Activated T-helper 1 cell treated with Interleukin-2 at 50 U/mL for 16 hours (primary cell): ENCODE measurements at places on chromosomes 5 and 9.

DNA sequence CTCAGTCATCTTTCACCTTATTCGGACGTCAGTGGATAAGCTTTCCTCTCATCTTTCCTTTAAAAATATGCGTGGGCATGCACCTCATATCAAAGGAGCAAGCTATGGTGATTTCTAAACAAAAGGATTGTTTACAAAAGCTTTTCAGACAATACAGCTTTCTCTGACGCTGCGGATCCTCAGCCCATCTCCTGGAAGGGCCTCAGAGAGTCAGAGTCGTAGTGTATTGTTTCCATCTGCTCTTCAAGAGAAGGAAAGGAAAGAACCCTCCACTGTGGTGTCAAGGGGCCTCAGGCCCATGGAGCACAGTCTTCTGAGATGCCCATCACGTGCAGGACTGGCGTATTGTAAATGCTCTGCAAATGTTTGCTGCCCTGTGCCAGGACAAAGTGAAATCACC, 163.4 kb upstream of the MAP1B start:
- DNase-seq, result no peak

DNA sequence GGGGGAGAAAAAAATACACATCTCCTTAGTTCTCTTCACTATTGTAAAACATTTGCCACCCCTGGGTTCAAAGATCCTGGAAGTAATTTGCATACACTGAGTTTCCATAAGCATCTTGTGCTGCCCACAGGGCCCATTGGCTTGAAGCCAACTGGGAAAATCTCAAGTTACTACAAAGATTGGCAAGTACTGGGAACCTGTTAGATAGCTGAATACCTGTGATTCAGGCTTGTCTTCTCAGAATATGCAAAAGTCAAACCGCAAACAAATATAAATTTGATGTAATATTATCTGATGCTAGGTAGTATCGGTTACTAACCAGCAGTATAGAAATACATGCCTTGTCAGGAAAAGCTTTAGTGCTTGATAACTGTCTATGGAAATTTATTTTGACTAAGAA, 156.9 kb upstream of the FST start:
- no peak for DNase-seq

- no peak for DNase-seq
Measured at GRCh38 chr5:133603711-133604110, 8.6 kb downstream of the FSTL4 start.

DNA sequence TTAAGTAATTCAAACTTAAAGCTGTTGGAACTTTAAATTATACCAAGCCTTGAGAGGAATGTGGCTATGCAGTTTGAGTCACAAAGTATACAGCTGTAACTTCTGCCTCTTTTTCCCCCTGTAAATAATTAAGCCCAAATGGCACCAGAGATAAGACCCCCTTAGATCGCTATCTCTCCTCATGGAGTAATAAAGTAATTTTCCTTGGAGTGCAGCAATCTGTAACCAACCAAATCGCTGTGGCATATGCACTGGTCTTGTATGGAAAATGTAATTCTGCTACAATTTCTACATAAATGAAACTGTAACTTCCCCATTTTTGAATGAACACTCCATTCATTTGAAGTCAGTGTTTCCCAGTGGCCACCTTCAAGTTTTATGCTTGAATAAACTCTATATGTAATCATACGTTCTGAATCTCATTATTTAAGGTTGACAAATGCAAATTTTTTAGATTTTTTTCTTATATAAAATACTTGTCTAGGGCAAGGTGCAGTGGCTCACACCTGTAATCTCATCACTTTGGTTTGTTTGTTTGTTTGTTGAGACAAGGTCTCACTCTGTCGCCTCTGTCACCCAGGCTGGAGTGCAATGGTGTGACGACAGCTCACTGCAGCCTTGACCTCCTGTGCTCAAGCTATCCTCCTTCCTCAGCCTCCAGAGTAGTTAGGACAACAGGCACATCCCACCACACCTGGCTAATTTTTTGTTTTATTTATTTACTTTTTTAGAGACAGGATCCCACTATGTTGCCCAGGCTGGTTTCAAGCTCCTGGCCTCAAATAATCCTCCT, 12.3 kb downstream of the SUSD1 start:
- no peak for DNase-seq

- no peak for DNase-seq
Measured at GRCh38 chr5:3734632-3735031, 139.0 kb downstream of the IRX1 start.

GRCh38 chr9:136572003-136572827, 26.4 kb upstream of the NOTCH1 start:
- DNase-seq, result no peak

DNA sequence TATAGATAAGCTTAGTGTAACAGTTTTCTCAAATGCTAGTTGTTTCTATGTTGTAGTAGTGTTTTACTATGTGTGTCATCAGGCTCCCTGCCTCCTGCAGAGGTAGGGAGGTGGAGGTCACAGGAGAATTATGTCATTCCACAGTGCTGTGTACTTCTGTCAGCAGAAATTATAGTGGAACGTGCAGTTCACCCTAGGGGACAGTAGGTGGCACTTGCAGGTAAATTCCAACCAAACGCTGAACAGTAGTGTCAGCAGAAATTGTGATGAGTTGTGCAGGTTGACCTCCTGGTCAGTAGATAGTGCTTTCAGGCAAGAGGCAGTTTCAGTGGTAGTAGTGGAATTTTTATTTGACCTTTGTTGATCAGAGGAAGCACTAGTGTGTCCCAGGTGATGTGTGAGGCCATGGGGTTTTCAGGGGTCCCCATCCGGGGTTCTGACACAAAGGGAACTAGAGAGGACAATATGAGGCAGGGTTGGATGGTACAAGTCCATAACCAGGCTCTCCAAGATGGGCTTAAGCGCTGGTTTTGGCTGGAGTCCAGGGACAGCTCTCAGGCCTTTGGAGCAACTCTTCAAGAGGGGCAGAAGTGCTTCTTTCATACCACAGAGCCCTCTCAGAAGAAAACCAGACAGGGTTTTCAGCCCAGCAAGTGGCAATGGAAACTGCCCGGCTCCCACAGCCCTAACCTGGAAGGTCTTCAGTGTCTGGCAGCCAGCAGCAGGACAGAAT, 402.9 kb downstream of the CYLC2 start:
- no peak for DNase-seq

DNA sequence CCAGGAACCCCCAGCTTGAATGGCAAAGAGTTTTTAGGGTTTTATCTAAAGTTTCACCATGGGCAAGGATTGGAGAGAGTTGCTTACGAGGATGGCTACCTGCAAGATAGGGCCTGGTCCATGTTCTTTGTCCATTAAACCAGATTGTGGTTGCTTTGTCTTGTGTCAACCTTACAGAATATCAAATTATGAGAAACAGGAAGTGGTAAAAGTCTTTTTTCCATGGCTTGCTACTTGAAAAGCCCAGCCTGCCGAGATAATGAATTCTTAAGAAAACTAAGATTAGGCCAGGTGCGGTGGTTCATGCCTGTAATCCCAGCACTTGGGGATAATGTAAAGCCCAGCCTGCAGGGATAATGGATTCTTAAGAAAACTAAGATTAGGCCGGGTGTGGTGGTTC, 24.4 kb downstream of the ZNF474 start:
- no peak for DNase-seq

- no peak for DNase-seq
Measured at GRCh38 chr5:72855821-72856220, 39.4 kb downstream of the TNPO1 start.

- no peak for DNase-seq
Measured at GRCh38 chr5:38187532-38187931, 70.8 kb upstream of the EGFLAM start.

DNA sequence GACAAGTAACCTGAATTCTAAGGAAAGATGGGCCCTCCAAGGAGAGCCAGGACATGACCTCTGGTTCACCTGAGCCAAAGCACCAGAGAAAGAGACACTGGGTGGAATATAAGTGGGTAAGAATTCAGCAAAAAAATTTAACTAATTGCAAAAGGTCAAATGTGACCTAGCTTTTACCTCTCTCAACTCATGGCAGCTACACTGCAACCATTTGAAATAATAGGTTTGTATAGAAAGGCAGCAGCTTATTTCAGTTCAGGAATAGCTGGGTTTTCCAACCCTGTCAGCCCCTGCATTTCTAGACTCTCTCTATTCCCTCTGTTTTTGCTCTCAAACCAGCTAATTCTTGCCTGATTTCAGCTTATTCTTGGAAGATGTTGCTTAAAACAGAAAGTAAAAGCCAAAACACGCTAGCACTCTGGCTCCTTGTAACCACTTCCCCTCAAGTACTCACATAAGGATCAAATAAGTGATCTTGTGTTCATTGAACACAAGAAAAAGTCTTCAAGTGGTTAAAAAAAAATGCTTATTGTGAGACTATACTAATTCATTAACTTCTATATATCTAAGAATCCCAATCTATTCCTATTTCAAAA, 101.1 kb upstream of the NR4A3 start:
- DNase-seq, result no peak

DNA sequence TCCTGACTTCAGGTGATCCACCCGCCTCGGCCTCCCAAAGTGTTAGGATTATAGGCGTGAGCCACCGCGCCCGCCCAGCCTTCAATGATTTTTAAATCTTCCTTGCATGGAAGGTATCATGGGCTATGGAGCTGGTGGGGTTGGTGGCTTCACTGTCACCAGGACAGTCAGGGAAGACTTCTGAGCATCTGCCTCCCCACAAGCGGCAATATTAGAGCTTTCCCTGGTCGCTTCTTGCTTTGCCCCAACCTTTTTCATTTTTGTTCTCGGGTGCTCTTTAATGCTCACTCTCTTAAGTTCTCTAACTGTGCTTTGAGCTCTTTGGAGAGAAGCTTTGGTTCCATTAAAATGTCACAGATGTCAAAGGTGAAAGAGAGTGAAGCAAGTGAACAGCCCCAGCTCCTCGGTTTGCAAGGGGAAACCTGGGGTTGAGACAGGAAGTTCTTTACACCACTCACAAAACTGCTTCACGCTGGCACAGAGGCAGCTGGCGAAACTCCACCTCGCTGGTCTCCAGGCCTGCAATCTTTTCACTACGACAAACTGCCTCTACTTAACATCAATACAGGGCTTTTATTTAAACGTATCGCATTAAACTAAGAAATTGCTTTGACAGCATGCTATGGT, 142.5 kb upstream of the RETREG1 start:
- no peak for DNase-seq

DNA sequence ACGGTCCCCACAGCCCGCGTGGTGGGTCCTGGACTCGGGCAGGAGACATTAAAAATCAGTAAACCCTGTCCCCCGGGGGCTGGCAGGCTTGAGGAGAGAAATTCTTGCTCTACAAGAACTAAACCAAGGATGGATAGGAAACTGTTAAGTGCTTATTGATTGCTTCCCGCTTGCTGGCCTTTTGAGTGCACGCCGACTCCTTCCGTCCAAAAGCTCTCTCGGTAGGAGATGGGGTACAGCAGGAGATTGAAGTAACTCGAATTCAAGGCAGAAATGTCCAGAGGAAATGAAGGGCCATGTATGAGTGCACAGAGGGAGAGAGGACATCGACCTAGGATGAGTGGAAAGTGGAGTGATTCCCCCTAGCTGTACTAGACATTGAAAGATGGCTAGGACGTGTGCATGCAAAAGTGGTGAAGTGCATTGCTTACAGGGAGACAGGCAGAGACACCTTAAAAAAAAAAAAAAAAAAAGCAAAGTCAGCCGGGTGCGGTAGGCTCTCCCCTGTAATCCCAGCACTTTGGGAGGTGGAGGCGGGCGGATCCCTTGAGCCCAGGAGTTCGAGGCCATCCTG, 923 bp downstream of the RECK start:
- no peak for DNase-seq

- no peak for DNase-seq
Measured at GRCh38 chr5:66561256-66561990, 34.8 kb upstream of the MAST4 start.

- DNase-seq, result no peak
Measured at GRCh38 chr9:138043411-138044345, 166.1 kb downstream of the CACNA1B start.

DNA sequence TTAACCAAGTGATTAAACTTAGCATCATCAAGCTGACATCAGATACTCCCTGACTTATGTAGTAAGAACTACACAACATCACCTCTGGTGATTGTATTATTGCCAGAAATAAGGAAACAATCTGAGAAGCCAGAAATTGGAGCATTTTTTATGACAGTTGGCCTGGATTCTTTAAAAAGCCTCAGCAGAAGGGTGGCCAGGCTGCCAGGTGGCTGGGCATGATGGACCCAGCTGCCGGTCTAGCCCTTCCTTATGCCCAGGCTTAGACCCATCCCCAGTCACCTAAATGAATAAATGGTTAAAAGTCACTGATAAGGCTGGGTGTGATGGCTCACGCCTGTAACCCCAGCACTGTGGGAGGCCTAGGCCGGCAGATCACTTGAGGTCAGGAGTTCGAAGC, 12.8 kb downstream of the OR1K1 start:
- no peak for DNase-seq

DNA sequence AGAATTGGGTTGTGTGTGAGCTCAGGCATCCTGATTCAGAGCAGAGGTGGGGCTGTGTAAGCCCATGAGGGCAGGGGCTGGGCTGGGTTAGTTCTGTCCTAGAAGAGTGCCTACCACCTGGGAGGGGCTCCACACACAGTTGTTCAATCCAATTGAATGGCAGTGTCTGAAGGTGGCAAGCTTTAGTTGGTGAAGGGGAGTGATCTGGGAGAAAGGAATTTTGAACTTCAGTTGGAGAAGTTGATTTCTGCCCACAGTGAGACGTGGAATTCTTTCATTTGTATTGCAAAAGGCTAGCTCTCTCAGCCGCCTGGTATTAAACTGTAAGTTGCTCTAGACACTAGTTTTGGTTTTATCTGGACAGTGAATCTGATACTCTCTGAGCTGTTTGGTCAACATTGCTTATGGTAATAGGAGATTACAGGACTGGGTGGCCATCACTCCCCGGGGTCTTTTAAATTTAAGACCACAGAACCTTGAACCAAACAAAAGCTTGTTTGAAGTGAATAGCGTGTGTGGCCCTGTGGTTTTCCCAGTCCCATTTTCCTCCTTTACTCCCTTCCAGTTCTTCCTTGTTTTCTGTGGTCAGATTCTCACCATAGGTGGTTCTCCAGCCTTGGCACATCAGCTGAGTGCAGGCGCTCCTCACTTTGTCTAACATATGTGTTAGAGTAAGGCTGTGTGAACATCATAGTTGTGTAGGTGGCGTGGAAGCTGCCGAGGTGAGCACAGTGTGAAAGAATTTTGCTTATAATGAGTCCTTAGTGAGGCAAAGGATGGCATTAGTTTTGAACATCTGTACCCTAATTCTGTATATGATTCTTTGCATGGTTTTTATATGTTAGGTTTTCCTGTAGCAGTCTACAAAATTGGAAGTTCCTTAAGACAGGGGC, 78.0 kb downstream of the ARHGAP26 start:
- no peak for DNase-seq
